ENCODE measurements at places on chromosomes 1 and 21.

- peak; percentile 51 for DNase-seq
Observed at GRCh38 chr21:32826329-32827167, 55.0 kb upstream of the PAXBP1 start.

- DNase-seq: no peak
Observed at GRCh38 chr1:201331166-201331565, 46.3 kb downstream of the TNNT2 start.

- peak; percentile 58 for DNase-seq
Observed at GRCh38 chr21:35528116-35529042, 479.3 kb upstream of the RUNX1 start.

- DNase-seq: no peak
Observed at GRCh38 chr1:10733474-10734366, 62.7 kb downstream of the CASZ1 start.

DNA sequence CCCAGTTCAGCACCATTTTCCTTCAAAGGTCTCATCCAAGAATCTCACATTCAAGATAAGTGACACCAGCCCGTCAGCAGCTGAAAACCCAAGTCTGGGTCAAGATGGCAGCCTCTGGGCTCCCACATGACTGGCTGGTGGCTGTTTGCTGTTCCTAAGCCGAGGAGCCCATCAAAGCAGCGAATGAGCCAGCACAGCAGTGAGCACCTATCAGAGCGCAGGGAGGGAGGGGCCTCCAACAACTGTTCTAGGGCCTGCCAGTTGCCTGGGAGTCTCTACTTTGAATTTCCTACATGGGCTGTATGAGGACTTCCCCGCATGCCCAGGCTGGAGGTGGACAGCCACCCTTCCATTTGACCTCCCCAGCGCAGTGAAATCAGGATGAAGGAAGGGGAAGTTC lies 102.7 kb downstream of the ADARB1 start:
- DNase-seq: no peak

DNA sequence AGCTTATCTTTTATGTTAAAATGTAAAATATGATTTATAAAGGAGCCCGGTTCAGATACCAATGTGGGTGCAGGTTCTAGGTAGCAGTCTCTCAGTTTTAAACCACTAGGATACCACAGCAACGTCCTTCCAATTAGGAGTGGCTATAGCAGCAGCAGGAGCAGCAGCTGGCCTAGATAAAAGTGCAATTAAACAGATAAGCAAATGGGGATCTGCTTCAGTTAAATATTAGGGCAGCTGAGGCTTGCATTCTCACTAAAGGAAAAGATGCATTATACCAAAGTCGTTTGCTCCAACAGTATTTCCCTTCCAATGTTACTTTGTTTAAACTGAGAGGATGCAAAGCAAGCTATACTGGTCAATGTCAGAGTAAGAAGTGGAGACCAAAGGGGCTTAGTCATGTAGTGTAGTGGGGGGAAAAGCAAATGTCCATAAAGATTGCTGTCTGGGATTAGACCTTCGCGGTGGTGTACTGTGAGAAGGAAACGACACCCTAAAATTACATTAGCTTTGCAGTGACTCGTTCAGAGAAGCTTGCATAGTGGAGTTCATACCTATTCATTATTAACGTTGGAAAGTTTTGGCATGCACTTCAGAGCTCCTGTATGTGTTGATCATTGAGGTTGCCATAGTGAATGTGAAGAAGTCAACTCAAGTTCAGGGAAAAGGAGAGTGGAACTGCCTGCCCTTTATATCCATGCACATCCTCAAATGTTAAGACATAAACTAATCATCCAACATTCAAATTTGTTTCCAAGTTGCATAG lies 272.2 kb downstream of the VAV3 start:
- DNase-seq: no peak

DNA sequence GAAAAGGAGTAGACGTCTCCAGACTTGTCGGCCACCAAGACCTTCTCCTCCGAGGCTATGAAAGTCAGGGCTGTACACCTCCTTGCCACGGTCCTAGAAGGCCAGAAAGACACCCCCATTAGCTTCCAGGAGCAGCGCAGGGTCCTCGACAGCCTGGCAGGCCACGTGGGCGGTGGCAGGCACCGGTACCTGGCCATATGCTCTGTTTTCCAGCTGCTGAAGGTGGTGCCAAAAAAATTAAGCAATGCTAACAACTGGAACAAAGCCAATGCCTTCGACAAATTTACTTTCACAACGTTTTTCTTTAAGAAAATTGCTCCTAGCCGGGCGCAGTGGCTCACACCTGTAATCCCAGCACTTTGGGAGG lies 15.9 kb downstream of the WDR4 start:
- no peak for DNase-seq
